ENCODE measurements at places on chromosomes 16 and 17.
A peak's percentile ranks its signal among the peaks of the same experiment; 100 is the strongest.

GRCh38 chr17:78737332-78737731, 44.7 kb downstream of the CYTH1 start:
- no peaks in the 10 kb centered on the region for H3K27me3 ChIP-seq
- H3K36me3 ChIP-seq, result no peaks in the 10 kb centered on the region
- H3K27ac ChIP-seq, result peak overlapping the region; percentile 83
- peak; percentile 62 for DNase-seq
- peaks cover 33% of the 10 kb centered on the region for H3K4me1 ChIP-seq

GRCh38 chr16:9128346-9129342, 37.2 kb downstream of the HAPSTR1 start:
- peaks cover 23% of the 10 kb centered on the region for H3K4me1 ChIP-seq
- H3K36me3 ChIP-seq, result peaks cover 7% of the 10 kb centered on the region
- DNase-seq, result peak; percentile 44
- H3K27ac ChIP-seq, result peak overlapping the region; percentile 73
- no peak overlapping the region for H3K4me3 ChIP-seq

DNA sequence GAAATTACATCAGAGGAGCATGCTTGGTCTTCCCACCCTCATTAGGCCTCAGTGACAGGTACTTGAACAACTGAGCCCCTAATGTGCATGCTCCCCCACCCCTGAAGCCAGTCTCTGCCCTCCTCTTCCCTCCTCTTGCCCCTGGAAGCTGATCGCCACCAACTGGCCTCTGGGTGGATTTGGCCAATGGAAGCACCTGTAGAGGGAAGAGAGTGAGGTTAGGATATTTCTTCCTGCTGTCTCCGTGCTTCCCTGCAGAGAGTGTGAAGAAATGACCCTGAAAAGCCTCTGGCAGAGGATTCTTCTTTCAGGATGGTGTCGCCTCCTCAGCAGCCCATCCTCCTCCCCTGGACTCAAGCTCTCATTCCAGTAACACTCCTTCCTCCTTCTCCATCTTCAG, 5.9 kb upstream of the CBLN1 start:
- H3K4me3 ChIP-seq, result no peak overlapping the region
- H3K4me1 ChIP-seq, result no peaks in the 10 kb centered on the region
- DNase-seq, result no peak
- H3K36me3 ChIP-seq, result no peaks in the 10 kb centered on the region

GRCh38 chr17:82145550-82146155, 47.6 kb upstream of the FASN start:
- no peak overlapping the region for H3K4me3 ChIP-seq
- no peak for DNase-seq
- H3K27ac ChIP-seq, result no peak overlapping the region
- no peaks in the 10 kb centered on the region for H3K36me3 ChIP-seq
- no peaks in the 10 kb centered on the region for H3K4me1 ChIP-seq

- H3K27me3 ChIP-seq, result no peaks in the 10 kb centered on the region
- H3K36me3 ChIP-seq, result no peaks in the 10 kb centered on the region
These were observed 878 bp downstream of the TAOK1 start for GRCh38 chr17:29390851-29391631.

- no peak overlapping the region for H3K27ac ChIP-seq
- DNase-seq, result no peak
- H3K27me3 ChIP-seq, result peaks cover 21% of the 10 kb centered on the region
- no peak overlapping the region for H3K4me3 ChIP-seq
These were observed 2.1 kb downstream of the COL1A1 start for GRCh38 chr17:50199211-50199802.

GRCh38 chr17:66955821-66956220, 8.7 kb upstream of the CACNG4 start:
- no peak overlapping the region for H3K27ac ChIP-seq
- no peak for DNase-seq
- peaks cover 5% of the 10 kb centered on the region for H3K27me3 ChIP-seq
- H3K4me1 ChIP-seq, result peaks cover 4% of the 10 kb centered on the region

DNA sequence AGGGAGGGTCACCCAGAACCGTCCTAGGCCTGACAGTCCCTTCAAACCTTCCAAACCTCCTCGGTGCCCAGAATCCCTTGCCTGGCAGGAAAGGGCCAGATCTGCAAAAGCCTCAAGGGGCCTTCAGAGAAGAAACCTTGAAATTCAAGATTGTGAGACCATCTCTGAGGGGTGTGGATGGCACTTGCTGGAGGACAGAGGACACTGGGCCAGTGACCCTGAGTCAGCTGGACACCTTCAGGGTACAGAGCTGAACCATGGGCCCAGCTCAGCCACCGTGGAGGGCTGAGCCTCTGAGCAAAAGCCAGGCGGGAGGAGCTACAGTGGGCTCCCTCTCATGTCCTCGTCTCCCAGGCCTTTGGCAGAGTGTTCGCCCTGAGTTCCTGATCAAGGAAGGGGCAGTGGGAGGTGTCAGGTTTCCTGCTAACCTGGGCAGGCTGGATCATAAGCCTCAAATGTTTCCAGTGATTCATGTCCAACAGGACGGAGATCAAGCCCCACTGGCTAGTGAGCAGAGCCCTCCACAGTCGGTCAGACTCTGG, 3.0 kb downstream of the PDILT start:
- no peak for DNase-seq
- H3K4me3 ChIP-seq, result no peak overlapping the region
- no peaks in the 10 kb centered on the region for H3K36me3 ChIP-seq
- H3K4me1 ChIP-seq, result no peaks in the 10 kb centered on the region
- H3K27me3 ChIP-seq, result no peaks in the 10 kb centered on the region

DNA sequence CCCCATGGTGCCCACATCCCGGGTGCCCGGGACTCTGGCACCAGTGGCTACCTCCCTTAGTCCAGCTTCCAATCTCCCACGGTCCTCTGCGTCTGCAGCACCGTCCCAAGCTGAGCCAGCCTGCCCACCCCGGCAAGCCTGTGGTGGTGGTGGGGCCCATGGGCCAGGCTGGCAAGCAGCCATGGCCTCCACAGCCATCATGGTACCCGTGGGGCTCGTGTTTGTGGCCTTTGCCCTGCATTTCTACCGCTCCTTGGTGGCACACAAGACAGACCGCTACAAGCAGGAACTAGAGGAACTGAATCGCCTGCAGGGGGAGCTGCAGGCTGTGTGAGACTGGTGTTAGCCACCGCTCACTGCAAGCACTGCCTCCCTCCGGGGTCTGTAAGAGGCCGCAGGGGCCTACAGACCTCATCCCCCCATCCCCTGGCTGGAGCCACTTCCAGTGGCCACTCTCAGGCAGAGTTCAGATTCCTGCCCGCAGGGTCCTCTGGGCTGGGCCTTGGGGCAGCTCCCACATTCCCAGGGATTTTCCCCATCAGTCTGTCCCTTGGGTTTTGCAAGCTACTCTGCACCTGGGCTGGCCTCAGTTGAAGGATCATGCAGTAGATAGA, 3.9 kb upstream of the SETD1A start:
- no peaks in the 10 kb centered on the region for H3K36me3 ChIP-seq
- H3K4me3 ChIP-seq, result no peak overlapping the region
- no peak overlapping the region for H3K27ac ChIP-seq
- peak; percentile 80 for DNase-seq
- no peaks in the 10 kb centered on the region for H3K27me3 ChIP-seq

GRCh38 chr17:64500862-64501765, 4.3 kb upstream of the POLG2 start:
- DNase-seq, result no peak
- H3K27me3 ChIP-seq, result no peaks in the 10 kb centered on the region
- H3K4me3 ChIP-seq, result no peak overlapping the region
- peaks cover 67% of the 10 kb centered on the region for H3K36me3 ChIP-seq
- H3K4me1 ChIP-seq, result peaks cover 67% of the 10 kb centered on the region

DNA sequence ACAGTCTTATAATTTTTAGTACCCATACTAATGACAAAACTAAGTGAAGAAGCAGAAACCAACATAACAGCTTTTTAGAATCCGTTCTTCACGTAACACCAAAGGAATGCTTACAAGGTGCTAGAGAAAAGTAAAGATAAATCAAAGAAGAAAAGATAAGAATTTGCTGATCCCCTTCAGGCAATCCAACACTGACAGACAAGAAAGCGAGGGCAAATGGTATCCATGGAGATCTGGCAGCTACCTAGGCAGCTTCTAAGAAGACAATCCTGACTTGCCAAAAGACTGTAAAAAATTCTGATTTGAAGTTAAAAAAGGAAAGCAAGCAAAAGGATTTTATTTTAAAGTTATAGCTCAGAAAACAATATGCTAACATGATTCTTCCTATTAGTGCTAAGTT, 14.6 kb downstream of the BBS2 start:
- peaks cover 12% of the 10 kb centered on the region for H3K4me1 ChIP-seq
- H3K27me3 ChIP-seq, result no peaks in the 10 kb centered on the region
- no peak overlapping the region for H3K27ac ChIP-seq

- no peak overlapping the region for H3K4me3 ChIP-seq
- H3K36me3 ChIP-seq, result no peaks in the 10 kb centered on the region
- H3K27me3 ChIP-seq, result no peaks in the 10 kb centered on the region
- no peak for DNase-seq
- no peak overlapping the region for H3K27ac ChIP-seq
These were observed 5.8 kb downstream of the PIK3R6 start for GRCh38 chr17:8861495-8862181.

DNA sequence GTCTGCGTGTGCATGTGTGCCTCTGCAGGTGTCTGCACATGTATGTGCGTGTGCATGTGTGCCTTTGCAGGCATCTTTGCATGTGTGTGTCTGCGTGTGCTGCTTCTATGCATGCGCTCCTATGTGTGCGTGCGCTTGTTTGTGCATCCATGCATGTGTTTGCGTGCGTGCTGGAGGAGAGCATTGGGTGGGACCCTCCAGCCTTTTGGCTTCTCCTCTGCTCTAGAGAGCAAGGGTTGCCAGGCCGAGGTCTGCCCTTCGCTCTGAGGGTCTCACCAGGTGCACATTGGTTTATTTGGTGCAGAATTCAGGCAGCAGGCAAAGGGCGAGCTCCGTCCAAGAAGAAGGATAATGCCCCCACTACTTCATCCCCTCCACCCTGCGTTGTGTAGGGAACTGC, 1.1 kb upstream of the RAB40B start:
- no peak for DNase-seq
- H3K27me3 ChIP-seq, result peaks cover 3% of the 10 kb centered on the region
- H3K4me3 ChIP-seq, result no peak overlapping the region
- H3K36me3 ChIP-seq, result no peaks in the 10 kb centered on the region
- no peak overlapping the region for H3K27ac ChIP-seq

DNA sequence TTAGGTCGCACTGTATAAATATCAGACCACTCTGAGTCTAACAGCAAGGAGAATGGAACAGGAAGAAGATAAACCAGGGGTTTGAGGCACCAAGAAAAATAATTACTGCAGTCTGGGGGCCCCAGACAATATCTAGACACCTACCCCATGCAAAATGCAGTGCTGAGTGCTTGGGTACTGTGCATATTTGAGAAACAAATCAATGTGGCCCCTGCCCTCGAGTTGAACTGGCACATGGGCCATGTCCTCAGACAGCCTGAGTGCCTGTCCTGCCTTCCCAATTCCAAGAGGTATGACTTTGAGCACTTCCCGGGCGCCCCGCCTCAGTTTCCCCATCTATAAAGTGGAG, 6.2 kb upstream of the CIITA start:
- H3K4me3 ChIP-seq, result no peak overlapping the region
- H3K4me1 ChIP-seq, result no peaks in the 10 kb centered on the region
- no peak overlapping the region for H3K27ac ChIP-seq
- no peaks in the 10 kb centered on the region for H3K36me3 ChIP-seq
- H3K27me3 ChIP-seq, result no peaks in the 10 kb centered on the region

- no peak overlapping the region for H3K4me3 ChIP-seq
- H3K27ac ChIP-seq, result no peak overlapping the region
- peaks cover 4% of the 10 kb centered on the region for H3K4me1 ChIP-seq
- H3K27me3 ChIP-seq, result peaks cover 2% of the 10 kb centered on the region
- DNase-seq, result no peak
- no peaks in the 10 kb centered on the region for H3K36me3 ChIP-seq
These were observed 51.3 kb downstream of the CCDC42 start for GRCh38 chr17:8693328-8693727.

DNA sequence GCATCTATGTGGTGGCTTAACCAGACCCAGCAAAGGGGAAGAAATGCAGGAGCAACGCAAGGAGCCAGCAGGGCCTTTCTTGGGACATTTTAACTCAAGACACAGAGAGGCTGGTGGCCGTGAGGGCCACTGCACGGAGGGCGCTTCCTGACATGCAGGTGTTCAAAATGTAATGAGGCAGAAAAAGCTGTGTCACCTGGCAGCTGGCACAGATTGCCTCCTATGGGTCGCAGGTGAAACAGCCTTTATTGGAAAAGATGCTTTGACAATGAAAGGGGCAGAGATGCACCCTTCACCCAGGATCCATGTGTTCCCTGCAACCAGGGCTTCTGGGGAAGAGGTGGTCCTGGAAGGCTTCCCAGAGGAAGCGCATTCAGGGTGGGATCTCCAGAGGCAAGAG, 219.3 kb downstream of the XYLT1 start:
- no peak for DNase-seq
- no peaks in the 10 kb centered on the region for H3K27me3 ChIP-seq
- no peaks in the 10 kb centered on the region for H3K36me3 ChIP-seq

DNA sequence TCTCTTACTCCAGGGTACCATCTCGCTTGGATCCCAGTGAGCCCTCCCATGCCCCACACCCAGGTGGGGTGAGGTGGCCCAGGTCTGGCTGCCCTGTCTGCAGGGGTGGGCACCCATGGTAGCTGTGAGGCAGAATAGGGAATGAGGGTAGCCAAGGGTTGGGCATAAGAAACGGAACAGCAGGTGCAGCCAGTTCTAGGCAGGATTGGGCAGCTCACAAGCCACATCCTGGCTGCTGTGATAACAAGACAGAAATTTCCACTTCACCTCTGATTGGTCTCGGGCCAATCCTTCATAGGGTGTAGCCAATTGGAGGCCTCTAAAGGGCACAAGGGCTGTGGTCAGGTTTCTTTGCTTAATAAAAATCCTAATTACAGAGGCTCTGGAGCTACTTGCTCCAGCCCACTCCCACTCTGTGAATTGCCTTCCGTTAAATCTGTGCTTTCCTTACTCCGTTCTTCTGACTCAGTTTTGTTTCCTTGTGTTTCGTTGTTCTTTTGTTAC, 1.5 kb upstream of the ARHGDIG start:
- no peak overlapping the region for H3K27ac ChIP-seq
- H3K27me3 ChIP-seq, result peaks cover 4% of the 10 kb centered on the region
- DNase-seq, result peak; percentile 39
- peaks cover 3% of the 10 kb centered on the region for H3K4me1 ChIP-seq

DNA sequence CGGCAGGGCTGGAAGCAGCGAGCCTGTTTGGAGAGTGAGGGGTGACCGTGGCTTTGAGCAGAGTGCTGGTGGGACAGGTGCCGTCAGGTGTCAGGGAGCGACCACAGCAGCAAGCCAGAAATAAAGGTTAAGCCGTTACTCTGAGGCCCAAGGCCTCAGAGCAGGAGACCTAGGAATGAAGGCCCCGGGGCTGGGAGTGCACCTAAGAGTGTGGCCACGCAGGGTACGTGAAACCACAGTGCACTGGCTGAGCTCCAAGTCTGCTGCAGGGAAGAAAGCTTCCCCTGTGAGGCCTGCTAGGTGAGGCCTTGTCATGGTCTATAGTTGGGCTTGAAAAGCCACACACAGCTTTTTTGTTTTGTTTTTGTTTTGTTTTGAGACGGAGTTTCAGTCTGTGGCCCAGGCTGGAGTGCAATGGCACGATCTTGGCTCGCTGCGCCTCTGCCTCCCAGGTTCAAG, 8.7 kb downstream of the CLUAP1 start:
- no peak overlapping the region for H3K27ac ChIP-seq
- H3K4me1 ChIP-seq, result no peaks in the 10 kb centered on the region
- H3K4me3 ChIP-seq, result no peak overlapping the region
- no peak for DNase-seq
- no peaks in the 10 kb centered on the region for H3K27me3 ChIP-seq

- no peak for DNase-seq
- H3K27me3 ChIP-seq, result no peaks in the 10 kb centered on the region
- no peak overlapping the region for H3K27ac ChIP-seq
- H3K36me3 ChIP-seq, result no peaks in the 10 kb centered on the region
These were observed 190.8 kb upstream of the NLRP1 start for GRCh38 chr17:5775098-5775497.

GRCh38 chr17:45902892-45903346, 8.6 kb downstream of the MAPT start:
- peaks cover 31% of the 10 kb centered on the region for H3K27me3 ChIP-seq
- no peaks in the 10 kb centered on the region for H3K36me3 ChIP-seq
- H3K27ac ChIP-seq, result no peak overlapping the region
- no peaks in the 10 kb centered on the region for H3K4me1 ChIP-seq

Measured in endothelial cell of umbilical vein (primary cell).